Activated T-cell treated with anti-CD3 and anti-CD28 coated beads for 24 hours (primary cell): ENCODE measurements at places on chromosomes 1 and 21.

DNA sequence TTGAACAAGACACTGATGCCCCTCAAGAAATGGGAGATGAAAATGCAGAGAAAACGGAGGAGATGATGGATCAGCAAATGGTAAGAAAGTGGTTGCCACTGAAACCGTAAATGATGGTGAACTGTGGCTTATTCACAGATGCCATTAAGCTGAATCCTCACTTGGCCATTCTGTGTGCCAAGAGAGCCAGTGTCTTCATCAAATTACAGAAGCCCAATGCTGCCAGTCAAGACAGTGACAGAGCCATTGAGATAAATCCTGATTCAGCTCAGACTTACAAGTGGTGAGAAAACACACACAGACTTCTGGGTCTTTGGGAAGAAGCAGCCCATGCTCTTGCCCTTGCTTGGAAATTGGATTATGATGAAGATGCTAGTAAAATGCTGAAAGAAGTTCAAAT, 52.5 kb downstream of the NBPF6 start:
- no peak for DNase-seq

DNA sequence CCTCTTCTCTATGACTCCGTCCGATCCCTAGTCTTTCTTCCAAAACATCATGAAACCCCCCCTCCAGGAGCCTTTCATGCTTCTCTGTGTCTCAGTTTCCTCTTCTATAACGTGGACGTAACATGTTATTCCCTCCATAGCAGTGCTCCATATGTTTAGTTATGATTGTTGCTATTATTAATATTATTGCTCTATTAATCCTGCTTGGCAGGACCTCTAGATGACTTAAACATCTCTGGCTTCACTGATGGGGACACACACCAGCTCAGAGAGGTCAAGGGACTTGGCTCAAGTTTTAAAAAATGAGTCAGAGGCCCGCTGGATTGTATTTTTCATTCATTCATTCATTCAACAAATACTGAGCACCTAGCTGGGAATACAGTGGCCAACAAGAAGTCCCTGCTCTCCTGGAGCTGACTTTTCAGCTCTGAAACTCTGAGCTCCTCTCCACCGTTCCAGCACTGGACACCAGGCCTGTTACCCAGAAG, 404 bp upstream of the CPLANE2 start:
- no peak for DNase-seq

- no peak for DNase-seq
These were observed 30.5 kb upstream of the RC3H1 start for GRCh38 chr1:174052621-174053020.

GRCh38 chr1:93471911-93472310, 24.0 kb downstream of the FNBP1L start:
- no peak for DNase-seq

DNA sequence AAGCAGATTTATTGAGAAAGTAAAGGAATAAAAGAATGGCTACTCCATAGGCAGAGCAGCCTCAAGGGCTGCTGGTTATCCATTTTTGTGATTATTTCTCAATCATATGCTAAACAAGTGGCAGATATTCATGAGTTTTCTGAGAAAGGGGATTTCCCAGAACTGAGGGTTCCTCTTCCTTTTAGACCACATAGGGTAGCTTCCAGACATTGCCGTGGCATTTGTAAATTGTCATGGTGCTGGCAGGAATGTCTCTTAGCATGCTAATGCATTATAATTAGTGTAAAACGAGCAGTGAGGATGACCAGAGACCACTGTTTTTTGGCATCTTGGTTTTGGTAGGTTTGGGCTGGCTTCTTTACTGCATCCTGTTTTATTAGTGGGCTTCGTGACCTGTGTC, 16.8 kb upstream of the FMN2 start:
- no peak for DNase-seq

GRCh38 chr1:217049721-217050120, 326.5 kb upstream of the ESRRG start:
- DNase-seq: no peak

- no peak for DNase-seq
These were observed 39.3 kb upstream of the EXOSC10 start for GRCh38 chr1:11138952-11139351.

DNA sequence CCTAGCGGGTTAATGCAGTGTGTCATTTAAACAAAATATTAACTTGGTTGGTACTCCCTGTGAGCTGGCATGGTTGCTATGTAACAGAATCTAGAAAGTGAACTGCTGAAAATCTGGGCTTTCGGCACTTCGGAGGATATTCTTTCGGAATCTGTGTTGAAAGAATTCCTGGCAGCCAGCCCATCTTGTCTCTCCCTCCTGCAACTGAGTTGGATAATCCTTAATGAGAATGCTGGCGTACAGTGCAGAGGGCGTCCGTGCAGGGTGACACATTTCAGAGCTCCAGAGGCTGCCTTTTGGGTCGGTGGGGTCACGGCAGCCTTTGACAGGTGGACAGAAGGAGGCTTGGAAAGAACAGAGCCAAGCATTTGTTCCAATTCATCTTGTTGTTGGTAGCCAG, 3.7 kb downstream of the KAZN start:
- no peak for DNase-seq

- no peak for DNase-seq
These were observed 5.0 kb downstream of the RNU1-2 start for GRCh38 chr1:16900751-16901150.

DNA sequence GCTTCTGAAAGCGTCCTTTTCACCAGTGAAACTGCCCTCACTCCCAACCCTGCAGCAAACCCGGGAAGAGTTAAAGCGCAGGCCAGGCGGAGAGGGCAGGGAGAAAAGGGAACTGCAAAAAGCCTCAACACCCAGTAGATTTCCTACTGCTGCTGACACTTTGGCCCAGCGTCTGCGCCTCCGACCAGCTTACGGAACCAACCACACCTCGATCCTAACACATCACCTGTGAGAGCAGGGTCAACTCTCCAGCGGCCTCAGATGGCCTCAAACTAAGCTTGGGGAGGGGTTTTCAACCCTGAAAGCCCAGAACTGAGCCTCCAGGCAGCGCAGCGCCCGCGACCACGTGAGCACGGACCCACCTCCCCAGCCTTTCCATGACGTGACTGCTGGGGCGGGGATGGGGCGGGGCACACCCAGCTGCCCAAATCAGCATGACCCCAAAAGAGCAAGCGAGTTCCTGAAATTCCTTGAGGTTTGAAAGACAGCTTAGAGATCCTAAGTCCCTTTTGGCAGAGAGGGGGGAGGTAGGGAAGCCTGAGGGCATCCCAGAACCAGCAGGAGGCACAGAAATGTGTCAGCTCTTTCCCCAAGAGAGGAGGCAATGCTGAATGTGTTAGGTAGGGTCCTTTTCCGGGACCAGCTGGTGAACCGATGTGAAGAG, 59.1 kb downstream of the ITPKB start:
- DNase-seq: peak; percentile 73

DNA sequence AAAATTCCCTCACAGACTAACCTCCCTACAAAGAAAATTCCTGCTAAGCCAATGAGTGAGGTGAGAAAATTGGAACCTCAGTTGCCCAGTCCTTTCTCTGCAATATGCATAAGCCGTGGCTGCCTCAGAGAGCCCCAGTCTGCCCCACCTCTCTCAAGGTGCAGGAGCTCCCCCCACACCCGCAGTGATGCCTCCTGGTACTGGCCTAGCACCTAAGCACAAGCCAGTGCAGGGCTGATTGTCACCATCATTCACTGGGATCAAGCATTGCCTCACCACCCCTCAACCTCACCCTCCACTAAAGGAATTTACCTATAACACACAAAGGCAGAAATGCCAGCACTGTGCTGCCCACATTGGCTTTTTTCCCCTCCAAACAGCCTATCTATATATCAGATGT, 56.9 kb downstream of the CD34 start:
- no peak for DNase-seq

DNA sequence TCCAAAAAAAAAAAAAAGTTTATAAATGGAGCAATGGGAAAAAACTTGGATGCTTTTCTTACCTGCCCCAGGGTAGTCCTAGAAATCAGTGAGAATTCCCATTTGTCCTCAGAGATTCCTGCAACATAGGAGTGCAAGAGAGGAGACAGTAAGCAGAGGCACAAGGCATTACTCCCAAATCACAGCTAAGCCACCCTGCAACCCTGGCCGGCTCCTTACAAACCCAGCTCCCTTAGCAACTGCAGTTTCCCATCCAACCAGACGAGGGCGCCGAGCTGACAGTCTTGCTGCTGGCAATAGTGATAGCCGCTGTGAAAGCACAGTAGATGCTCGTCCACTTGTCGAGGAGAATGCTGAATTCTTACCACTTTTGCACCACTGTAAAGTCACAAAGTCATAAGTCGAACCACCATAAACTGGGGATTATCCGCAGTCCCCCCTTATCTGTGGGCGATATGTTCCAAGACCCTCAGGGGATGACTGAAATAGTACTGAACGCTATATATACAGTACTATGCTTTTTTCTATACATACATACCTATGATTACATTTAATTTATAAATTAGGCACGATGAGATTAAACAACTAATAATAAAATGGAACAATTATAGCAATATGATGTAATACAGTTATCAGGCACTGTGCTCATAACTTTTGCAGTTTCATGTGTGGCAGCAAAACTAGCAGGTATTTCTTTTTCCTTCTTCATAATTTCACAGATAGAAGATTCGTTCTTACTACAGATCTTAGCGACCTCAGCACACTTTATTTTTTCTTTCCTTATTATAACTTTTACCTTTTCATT, 6.0 kb upstream of the PITHD1 start:
- DNase-seq: peak; percentile 81

DNA sequence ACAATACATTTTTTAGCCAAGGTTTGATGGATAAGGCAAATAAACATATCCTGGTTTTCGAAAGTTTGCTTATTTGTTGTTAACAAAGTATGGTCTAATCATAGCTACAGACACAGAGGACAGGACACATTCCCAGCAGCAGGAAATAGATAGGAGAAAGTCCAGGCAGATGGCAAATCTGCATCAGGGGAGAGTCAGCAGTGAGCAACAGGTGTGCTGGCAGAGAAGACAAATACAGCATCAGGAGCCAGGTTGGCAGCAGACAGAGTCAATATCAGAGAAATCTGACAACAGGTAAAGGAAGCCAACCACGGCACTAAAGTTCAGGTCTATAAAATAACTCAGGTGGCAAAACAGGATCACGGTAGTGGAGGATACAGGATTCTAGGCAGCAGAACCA, 210.7 kb upstream of the PTBP2 start:
- DNase-seq: no peak

GRCh38 chr1:154327466-154328317, 2.4 kb downstream of the ATP8B2 start:
- DNase-seq: no peak

- no peak for DNase-seq
These were observed 31.5 kb downstream of the WNT2B start for GRCh38 chr1:112540226-112540794.

GRCh38 chr1:202562444-202563060, 147.7 kb downstream of the SYT2 start:
- DNase-seq: no peak

DNA sequence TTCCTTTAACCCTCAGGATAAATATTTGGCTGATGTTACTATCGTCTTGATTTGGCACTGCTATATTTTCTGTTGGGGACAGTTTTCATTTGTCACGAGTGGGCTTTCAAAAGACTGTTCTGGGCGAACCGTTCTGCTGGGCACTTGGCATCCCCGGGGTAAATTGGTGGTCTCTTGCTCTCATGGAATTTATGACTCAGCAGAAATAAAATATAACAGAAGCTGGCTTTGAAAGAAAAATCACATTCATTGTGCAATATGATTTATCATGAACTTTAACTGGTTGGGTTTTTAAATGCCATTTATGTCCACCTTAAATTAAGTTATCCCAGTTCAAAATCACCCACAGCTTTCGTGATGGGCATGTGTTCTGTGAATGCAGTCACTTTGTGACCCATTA, 147.3 kb downstream of the KAZN start:
- DNase-seq: no peak

GRCh38 chr1:109595531-109595930, 23.9 kb downstream of the GNAT2 start:
- DNase-seq: no peak
